ENCODE measurements at places on chromosomes 12 and 14.

- DNase-seq, result no peak
Observed at GRCh38 chr14:56862836-56863235, 52.6 kb upstream of the OTX2 start.

GRCh38 chr12:89856431-89856830, 147.8 kb upstream of the ATP2B1 start:
- no peak for DNase-seq

DNA sequence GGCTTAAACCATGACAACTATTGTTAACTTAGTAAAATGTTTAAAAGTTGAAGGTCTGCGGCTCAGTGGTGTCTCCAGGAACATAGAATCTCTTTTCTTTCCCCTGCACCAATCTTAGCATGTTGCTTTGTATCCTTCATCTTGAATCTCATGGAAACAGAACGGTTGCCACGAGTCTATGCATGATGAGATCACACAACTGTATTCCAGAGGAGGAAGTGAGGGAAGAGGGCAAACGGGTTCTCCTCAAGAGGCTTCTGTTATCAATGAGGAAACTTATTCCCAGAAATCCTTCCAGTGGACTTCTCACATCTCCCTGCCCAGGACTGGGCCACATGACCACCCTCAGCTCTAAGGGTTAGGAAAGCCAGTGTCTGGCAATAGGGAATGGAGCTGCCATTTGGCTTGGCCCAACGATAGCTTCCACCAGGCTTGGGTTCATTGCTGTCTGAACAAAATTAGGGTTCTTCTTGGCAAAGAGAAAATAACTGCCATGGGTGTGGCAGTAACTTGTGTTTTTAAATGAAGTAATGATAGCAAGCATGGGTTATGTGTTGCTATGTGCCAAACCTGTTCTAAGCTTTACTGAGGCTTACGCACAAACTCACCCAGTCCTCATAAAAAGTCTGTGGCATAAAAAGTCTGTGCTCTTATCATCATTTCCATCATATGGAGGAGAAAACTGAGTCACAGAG, 17.4 kb downstream of the PLXNC1 start:
- no peak for DNase-seq

DNA sequence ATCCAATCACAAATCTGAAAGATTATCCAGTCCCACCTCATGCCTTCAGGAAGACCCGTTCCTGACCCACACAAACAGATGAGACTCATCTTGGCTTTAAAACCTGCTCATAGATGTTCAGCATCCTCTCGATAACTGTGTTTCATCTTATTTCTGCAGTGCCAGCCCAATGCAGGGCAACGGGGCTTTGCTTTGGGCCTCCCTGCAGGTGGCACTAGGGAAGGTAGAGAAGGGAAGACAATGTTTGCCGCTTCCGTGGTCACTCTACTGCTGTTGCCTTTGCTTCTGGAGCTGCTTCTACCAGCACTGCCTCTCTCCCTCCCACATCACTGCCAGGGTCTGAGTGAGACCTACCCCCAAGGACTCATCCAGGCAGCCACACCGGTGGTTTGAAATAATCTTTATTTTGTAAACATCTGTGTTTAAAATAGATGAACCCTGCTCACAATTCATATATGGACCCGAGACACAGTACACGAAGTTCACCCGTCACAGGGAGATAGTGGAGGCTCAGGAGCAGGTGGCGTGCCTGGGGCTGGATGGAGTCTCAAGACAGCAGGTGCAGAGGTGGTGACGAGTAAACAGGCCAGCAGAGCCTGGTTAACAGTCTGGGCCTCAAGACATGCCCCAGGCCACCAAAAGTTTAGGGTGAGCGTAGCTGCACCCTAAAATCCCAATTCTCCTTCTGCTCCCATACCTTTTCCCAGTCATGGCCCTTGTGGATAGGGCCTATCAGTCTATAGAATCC, 3.1 kb upstream of the GPX2 start:
- DNase-seq, result no peak

- DNase-seq, result peak; percentile 50
Observed at GRCh38 chr12:45674181-45674977, 55.1 kb upstream of the ARID2 start.

DNA sequence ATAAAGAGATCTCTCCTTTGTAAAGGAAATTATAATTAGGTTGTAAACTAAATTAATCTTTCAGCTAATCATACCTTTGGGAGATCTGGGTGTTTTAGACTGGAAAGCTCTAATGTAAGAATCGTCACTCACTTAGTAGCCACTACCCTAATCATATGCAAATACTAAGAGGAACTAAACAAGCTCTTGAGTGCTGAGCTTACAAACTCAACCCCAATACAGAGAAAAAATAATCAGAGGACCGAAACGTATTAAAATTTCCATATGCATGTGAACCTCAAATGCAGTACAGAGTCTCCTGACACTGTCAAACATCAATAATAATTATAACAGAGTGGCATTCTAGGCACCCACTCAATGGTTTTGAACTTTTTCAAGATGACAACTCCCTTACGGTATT, 235.3 kb upstream of the FOXN3 start:
- no peak for DNase-seq

DNA sequence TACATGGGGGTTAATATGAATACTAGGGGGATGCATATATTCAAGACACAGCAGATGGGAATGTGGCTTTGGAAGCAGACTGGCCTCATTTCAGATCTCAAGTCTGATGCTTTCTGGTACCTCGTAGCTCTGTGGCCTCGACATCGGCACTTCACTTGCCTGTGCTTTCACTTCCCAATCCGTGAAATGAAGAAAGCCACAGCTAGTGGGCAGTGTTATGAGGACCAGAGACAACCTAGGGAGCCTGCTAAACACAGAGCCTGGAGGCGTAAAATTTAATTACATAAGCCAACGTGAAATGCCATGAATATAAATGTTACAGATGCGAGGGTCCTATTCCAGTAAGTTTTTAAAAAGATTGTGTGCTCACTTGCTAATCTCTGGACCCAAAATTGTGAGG, 286.0 kb downstream of the TMEM132D start:
- DNase-seq, result no peak
